ENCODE measurements at places on chromosomes 11 and 22. TPM values are rescaled to one million over a fixed set of nuclear protein-coding genes. Genes with fewer than 3 reads are reported as not detected.

GRCh38 chr11:79742176-79742575, 301.3 kb upstream of the TENM4 start:
- no peak for DNase-seq

DNA sequence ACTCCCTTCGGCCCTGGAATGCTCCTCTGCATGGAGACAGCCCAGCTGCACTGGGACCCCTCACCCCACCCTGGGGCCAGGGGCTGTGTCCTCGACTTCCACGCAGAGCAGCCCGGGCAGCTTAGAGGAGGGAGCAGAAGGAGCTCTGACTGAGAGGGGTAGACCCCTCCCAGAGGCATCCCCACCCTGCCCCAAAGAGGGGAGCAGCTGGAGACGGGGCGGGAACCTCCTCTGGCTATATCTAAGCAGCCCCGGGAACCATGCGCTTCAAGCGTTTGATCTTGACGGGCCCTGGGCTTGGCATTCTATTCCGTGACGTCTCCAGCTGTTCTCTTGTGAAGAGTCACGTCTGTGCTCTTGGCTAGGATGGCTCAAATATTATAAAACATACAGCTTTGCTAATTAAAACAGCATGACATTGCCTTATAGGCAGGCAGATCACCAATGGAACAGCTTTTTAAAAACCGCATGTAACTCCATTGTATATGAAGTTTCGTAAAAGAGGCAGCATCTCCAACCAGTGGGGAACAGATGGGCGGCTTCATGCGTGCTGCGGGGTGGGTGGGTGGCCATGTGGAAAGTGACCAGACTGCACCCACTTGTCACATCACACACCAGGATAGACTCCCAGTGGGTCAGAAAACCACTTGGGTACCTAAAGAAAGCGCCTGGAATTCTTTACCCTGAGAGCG, 7.7 kb downstream of the KCNQ1 start:
- no peak for DNase-seq

The DCHS1 gene
- 1.8 TPM for total RNA-seq

- DNase-seq, result no peak
Observed at GRCh38 chr11:32781721-32782120, 12.7 kb downstream of the CCDC73 start.

The PIWIL4 gene
- total RNA-seq, result 1.6 TPM

GRCh38 chr11:1530686-1531448, 41.2 kb downstream of the DUSP8 start:
- DNase-seq, result no peak

DNA sequence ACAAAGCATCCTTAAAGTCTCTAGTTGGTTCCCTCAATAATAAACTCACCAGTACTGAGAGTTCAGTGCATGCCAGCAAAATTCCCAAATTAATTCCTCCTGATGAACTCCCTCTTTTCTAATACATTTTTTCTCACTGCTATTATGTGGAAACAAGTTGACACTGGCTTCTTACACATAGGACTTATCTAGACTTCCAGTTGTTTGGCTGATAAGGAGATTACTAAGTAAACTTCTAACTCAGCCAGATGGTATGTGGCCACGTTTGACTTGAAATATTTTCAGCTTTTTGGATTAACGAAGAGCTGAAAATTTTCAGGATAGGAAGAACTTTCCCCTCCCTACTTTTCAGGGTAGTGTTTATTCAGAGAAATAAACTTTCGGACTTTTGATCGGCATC, 1154.2 kb upstream of the TENM4 start:
- DNase-seq, result no peak

The GAL3ST3 gene
- total RNA-seq, result not detected

DNA sequence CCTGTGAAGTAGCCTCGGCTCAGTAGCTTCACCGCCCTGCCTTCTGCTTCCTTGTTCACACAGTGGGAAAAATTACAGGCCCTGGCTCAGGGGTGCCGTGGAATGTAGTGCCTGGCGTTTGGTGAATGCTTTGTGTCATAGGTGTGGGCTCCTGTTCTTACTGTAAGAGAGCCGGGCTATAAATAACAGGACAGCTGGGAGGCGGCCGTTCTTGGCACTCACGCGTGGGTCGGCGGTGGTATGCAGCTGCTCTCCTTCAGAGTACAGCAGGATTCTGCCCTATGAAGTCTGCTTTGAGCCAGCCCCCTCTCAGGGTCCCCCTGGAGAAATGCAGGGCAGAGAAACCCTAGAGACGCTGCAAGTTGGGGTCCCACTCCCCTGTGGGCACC, 84.2 kb downstream of the CTTN start:
- no peak for DNase-seq

- no peak for DNase-seq
Observed at GRCh38 chr22:17563936-17564391, 666 bp downstream of the SLC25A18 start.

- no peak for DNase-seq
Observed at GRCh38 chr22:46849101-46849500, 86.7 kb downstream of the TBC1D22A start.

DNA sequence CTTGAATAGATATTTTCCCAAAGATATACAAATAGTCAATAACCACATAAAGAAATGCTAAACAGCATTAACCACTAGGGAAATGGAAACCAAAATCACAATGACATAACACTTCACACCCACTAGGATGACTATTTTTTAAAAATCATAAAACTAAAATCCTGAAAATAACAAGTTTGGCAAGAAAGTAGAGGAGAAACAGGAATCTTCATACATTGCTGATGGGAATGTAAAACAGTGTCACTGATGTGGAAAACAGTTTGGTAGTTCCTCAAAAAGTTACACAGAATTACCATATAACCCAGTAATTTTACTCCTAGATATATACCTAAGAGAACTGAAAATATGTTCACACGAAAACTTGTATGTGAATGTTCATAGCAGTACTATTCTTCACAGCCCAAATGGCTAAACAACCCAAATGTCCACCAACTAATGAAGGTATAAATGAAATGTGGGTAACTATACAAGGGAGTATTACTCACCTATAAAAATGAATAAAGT, 12.5 kb downstream of the PICALM start:
- DNase-seq, result no peak

- DNase-seq, result no peak
Observed at GRCh38 chr11:72228229-72228843, 3.8 kb downstream of the INPPL1 start.

DNA sequence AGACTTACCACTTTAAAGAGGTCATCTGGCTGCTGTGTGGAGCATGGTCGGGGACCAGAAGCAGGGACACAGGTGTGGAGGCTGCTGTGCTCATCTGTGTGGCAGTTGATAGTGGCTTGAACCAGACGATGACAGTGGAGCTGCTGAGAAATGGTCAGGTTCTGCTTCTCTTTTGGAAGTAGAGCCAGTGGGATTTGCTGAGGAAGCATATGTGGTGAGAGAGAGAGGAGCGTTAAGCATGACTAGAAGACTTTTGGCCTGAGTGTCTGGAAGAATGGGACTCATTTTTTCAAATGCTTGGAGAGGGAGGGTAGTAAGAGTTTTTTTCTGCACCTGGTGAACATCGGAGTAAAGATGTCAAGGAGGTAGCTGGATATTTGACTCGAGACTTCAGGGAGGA, 12.5 kb upstream of the SREBF2 start:
- DNase-seq, result no peak

The NRXN2 gene
- 0.21 TPM for total RNA-seq

- DNase-seq, result no peak
Observed at GRCh38 chr11:214083-214482, 6.6 kb downstream of the RIC8A start.

DNA sequence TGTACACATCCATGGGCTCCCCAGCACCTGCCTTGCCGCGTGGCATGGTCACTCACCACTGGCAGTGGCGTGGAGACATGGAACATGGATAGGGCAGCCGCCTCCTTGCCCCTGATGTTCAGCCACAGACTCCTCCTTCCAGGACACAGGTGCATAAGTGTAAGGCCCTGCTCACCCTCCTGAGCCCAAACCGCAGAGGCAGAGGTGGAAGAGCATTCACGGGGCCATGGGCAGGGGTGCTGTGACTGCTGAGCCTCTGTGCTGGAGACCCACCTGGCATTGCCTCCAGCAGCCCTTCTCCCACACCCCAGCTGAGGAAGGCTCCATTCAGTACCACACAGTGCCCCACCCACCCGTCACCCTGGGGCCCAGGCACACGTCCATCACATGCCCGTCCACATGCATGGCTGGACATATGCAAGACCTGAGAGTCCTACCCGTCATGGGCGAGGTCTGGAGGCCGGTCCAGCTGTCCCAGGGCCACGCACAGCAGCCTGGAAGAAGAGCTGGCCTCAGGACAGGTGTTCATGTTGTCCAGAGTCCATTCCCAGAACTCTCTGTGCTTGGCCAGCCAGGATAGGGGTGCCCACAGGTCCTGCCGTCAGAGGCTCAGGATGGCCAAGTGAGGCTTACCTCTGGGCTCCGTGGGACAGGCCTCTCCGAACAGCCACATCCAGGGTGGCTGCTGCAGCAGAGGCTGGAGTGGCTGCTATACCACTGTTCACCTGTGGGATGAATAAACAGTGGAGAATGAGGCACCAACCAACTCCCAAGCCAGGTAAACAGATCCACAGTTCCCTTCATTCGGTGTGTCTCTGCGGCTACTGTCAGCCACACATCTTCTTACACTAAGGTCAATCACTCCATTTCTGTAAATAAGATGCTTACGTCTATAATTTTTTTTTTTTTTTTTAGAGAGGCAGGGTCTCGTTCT, 1.7 kb upstream of the TUBGCP6 start:
- DNase-seq, result no peak

DNA sequence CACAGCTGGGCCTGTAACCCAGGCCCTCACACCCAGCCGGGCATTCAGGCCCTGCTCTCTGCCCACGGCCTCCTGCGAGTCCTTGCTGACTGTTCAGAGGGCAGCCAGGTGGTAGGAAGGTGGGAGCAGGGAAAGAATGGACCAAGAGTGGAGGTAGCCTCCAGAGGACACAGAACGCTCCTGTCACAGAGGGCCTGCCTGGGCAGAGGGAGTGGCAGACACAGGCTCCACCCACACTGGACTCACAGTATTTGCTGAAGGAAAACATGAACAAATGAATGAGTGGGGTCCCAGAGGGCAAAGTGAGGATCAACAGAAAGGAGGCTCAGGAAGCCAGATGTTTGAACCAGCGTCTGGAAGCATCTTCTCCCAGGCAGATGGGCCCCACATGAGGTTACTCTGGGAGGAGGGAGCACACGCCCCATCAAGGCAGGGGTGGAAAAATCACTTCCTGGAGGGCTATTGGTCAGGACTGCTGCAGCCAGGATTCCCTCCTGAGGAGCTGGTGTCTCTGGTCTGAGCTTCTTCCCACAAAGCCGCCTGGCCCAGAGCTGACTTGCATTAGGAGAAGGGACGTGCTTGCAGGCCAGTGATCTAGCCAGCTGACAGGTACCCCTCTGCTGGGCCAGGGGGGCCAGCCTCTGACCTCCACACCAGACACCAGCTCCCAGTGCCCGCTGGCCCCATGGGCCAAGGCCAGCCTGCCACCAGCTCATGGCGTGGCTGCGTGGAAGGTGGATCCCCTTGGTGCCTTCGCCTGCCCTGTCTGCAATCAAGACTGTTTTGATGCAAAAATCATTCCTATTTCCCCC, 84.0 kb downstream of the THAP12 start:
- DNase-seq, result no peak

GRCh38 chr11:75576499-75576918, 14.5 kb downstream of the SERPINH1 start:
- no peak for DNase-seq

- no peak for DNase-seq
Observed at GRCh38 chr11:114771172-114771571, 92.8 kb downstream of the NXPE2 start.

DNA sequence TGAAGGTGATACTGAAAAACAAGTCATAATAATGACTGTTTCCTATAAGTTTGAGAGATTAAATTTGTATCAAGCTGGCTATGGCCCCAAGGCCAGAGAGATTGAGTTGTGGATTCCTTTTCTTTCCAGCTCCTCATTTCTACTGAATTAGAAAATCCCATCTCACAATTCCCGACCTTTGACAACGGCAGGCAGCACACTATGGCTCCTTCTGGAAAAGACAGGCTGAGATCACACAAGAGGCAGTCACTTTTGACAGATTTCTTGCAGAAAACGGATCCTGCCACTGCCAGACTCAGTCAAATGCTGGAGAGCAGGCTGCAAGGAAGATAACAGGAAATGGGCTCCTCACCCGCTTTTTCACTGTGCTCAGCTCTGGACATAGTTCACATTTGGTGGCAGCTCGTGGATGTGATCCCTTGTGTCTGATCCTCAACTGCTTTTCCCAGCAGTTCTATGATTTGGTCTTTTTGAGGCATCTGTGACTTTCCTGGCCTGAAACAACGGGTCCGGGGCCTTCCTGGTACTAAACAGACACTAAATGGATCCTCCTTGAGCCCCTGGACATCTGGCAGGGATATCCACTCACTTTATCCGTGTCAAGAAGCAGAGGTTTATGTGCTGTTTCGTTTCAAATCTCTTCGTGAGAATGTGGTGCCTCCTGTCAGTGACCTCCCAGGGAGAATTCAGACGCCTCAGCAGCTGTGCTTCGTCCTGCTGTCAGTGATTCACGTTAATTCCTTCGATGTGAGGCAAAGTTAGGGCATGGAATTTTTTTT, 26.1 kb upstream of the RTL6 start:
- DNase-seq, result no peak

DNA sequence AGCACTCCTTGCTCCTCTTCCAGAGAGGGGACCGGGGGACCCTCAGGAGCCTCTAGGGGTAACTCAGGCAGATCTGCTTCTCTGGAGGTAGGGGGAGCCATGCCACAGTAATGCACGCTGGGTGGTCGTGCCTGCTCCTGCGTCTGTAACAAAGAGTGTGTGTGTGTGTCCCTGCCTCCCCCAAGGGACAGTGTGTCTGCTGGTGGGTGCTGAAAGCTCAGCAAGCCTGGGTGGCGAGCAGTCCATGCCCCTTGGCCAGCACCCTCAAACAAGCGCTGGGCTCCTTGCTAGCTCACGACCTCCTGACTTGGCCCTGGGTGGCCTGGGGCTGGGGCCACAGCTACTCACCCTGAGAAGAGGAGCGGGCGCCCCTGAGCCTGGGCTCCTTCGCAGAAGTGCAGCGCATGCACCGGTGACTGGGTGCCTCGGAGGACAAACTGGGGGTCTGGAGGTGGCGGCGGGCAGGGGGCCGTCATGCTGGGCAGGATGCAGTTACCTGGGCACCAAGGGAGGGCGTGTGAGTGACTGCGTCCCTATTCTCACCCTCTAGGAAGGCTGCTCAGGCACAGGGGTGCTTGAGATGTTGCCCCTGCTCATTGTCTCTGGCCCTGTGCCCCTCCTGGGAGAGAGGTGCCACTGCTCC, 33.7 kb downstream of the GNB1L start:
- no peak for DNase-seq

The ZNF280B gene
- total RNA-seq, result 1.9 TPM

The BEST1 gene
- total RNA-seq, result 0.26 TPM

The OR9G4 gene
- total RNA-seq, result not detected

The SLC7A4 gene
- total RNA-seq, result 0.13 TPM

- DNase-seq, result no peak
Observed at GRCh38 chr22:37355174-37355573, 72.1 kb downstream of the ELFN2 start.

DNA sequence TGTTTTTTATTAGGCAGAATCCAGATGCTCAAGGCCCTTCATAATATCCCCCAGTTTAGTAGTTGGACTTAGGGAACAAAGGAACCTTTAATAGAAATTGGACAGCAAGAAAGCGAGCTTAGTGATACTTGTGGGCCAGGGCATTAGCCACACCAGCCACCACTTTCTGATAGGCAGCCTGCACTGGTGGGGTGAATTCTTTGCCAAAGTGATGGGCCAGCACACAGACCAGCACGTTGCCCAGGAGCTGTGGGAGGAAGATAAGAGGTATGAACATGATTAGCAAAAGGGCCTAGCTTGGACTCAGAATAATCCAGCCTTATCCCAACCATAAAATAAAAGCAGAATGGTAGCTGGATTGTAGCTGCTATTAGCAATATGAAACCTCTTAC, 1.4 kb downstream of the HBB start:
- no peak for DNase-seq

- no peak for DNase-seq
Observed at GRCh38 chr22:41989246-41989645, 9.3 kb upstream of the WBP2NL start.

The RFPL1 gene
- not detected for total RNA-seq

The APOL6 gene
- 44.8 TPM for total RNA-seq
